NAMALWA (cell line): ENCODE measurements at places on chromosomes 11 and 22.
A peak's percentile ranks its signal among the peaks of the same experiment; 100 is the strongest.

DNA sequence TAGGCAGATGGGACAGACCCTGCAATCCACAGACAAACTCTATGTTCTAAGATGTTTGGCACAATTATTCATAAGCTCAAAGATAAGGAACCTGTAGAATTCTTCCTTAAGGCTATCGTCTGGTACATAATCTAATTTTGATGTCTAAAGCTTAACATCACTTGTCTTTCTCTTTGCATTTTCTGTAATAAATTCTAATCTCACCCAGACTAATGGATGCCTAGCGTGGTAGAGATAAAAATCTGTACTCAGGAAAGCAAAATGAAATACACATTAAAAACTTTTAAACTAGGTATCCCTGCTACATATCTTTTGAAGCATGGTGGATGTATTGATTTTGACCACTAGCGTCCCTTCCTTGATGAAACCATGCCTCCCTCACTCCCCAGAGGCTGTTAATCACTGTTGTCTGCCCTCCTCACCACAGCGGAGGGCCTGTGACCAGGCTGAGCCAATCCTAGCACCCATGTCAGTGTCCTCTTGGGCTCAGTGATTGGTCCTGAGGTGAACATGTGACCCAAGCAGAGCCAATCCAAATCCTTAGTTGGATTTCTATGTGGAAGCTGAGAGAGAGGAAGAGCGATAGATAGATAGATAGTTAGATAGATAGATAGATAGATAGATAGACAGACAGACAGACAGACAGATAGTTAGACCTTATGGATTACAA is 82.2 kb upstream of the GRK3 start:
- peak; percentile 27 for DNase-seq

- no peak for DNase-seq
Measured at GRCh38 chr11:122434786-122435185, 220.7 kb upstream of the UBASH3B start.

GRCh38 chr22:49999063-49999945 is 13.3 kb downstream of the IL17REL start:
- DNase-seq, result no peak

GRCh38 chr11:123521930-123522329 is 91.9 kb downstream of the GRAMD1B start:
- DNase-seq, result no peak

- DNase-seq, result no peak
Measured at GRCh38 chr22:44193535-44193891, 12.8 kb downstream of the PARVG start.

DNA sequence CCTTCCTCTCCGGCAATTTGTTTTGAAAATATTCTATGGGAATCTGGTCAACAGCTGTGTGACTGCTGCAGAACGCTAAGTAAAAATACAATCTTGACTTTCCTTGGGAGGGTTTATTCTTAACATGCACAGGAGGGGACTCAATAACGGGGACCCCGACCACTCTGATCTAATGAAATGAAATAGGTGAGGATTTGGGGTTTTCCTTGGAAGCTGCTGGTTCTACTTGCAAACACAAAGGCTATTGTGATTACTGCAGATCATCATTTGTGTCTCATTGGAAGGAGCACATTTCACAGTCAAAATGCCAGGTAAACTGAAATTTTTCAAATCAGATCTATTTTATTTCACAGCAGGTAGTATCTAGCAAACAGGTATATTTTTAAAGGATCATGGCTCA is 366.1 kb downstream of the SHANK2 start:
- no peak for DNase-seq

DNA sequence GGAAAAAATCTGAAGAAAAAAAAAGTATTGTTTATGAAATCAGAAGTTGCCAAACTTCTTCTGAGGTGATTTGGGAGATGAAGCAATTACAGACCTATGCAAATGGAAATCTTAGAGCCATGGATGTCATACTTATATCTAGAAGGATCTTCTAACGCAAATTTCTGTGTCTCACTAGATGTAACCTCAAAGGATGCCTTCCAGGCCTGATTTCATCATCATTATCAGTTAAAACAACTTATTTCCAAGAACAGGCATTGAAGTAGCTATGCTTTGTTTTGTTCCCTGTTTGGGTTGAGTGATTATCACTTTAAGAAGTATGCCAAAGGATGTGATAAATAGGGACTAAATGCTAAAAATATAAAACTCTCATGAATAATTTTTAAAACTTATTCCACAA is 43.9 kb upstream of the ANGPTL5 start:
- no peak for DNase-seq

DNA sequence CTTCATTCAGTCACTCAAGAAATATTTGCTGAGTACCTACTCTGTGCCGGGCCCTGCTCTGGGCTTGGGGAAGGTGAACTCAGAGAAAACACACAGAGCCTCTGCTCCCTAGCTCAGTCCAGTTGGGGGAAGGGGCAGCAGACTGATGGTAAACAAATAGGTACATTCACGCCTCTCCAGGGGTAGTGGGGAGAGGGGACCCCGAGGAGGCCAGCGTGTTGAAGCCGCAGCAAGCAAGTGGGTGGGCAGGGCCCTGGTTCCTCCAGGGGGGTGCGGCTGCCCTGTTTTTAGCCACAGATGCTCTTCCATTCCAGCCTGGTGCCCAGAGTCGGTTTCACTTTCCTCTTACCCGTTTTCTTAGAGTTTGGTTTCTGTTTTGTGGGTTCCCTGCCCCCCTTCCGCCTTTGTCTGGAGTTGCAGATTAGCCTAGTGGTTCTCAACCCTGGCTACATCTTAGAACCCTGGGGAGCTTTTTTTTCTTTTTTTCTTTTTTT is 8.7 kb downstream of the DRAP1 start:
- DNase-seq, result peak; percentile 85

DNA sequence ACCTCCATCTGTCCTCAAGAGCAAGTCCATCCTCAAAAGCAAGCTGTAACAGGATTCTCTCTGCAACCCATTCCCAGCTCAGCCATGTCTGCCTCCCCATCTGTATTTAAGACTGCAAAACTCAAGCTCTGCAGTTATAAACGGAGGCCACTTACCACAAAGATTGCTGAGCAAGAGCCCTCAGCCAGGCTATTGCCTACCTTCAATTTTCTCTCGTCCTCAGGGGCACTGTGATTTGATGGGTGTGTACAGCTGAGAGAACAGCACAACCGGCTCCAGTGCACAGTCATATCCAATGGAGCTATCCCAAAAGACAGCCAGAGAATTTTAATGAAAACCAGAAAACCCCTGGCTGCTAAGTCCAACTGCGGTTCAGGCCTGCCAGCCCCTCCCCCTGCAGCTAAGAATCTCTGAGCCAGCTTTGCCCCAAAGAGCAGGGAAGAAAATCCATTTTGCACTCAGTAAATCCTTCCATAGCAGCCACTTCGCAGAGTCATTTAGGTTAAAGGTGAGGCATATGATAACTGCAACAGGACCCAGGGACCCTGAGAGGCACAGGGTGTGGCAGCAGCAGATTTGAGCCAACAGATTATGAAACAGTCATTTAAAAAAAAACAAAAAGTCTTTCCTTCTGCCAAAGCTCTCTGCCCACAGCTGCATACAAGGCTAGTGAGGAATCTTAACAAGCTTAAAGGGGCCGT is 37.6 kb downstream of the RAB30 start:
- DNase-seq, result peak; percentile 21

DNA sequence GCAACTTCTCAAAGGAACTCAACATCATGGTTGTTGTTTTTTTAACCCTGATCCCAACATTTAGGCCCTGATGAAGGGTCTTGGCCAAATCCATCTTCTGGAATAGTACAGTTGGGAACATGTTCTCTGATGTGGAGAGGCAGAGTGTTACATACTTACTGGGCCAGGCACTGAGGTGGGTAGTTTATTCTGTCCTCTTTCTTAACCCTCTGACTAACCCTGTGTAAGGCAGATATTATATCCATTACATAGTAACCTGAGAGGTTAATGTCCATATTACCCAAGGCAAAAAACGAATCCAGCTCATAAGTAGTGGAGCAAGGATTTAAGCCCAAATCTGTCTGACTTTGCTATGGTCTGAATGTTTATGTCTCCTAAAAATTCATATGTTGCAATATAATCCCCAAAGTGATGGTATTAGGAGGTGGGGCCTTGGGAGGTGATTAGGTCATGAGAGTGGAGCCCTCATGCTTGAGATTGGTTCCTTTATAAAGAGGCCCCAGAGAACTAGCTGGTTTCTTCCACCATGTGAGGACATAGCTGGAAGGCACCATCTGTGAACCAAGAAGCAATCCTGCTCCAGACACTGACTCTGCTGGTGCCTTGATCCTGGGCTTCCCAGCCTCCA is 16.3 kb downstream of the PPFIBP2 start:
- no peak for DNase-seq

- DNase-seq, result no peak
Measured at GRCh38 chr22:48951836-48952235, 875.8 kb downstream of the BRD1 start.

- no peak for DNase-seq
Measured at GRCh38 chr11:11818529-11819121, 23.1 kb upstream of the USP47 start.

DNA sequence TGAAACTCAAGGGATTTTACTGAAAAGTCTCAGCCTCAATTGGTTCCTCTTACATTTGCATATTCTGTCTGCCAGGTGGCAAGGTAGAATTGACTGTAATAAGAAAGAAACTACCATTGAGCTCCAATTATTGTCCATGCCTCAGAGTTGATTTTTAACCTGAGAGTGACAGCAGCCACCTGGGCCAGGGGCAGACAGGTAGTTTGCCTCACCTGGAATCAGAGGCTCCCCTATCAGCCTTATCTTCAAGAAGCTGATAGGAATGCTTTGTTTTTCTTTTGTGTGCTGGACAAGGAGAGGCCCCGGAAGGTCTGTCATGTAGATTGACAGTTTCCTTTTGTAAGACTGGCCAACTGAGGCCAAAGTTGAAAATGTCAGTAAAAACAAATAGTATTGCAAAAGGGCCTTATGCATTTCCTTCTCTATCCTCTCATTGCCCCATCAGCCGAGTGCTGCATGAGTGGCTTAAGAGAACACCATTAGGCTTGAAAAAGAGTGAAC is 34.1 kb downstream of the CD44 start:
- DNase-seq, result no peak

DNA sequence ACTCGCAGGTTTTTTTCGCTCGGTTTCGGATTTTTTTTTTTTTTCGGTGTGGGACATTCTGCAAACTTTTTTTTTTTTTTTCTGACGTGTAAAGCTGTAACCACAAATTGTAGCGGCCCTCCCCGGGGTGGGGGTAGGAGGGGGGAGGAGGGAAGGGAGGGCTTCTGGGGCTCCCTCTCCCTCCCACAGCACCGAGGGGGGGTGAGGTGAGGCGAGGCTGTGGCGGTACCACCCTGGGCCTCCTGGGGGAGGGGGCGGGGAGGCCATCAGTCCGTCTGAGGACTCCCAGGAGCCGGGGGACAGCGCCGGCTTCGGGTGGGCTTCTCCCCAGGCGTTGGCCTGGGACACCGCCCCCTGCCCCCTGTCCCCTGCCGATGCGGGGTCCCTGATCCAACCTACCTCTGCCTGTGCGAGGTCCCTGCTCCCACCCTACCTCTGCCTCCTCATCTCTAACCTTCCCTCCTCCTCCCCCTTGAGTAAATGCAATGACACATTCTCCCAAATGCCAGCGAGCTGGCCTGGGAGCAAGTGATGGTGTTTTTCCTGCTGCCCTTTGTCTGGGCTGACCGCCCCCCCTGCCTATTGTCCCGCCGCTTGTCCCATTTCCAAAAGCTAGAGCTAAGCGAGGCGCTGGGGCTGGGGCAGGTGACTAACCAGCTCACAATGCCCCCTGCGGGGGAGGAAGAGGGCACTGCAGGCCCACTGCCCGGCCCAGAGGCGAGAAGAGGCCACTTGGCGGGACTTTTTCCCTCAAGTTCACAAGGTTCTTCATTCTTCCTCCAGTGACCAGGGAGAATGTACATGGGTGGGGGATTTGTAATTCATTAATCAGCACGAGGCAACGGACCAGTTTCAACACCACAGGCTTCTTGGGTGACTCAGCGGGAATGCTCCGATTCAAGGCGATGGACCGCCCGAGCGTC is 511 bp upstream of the CLCF1 start:
- DNase-seq, result peak; percentile 75

DNA sequence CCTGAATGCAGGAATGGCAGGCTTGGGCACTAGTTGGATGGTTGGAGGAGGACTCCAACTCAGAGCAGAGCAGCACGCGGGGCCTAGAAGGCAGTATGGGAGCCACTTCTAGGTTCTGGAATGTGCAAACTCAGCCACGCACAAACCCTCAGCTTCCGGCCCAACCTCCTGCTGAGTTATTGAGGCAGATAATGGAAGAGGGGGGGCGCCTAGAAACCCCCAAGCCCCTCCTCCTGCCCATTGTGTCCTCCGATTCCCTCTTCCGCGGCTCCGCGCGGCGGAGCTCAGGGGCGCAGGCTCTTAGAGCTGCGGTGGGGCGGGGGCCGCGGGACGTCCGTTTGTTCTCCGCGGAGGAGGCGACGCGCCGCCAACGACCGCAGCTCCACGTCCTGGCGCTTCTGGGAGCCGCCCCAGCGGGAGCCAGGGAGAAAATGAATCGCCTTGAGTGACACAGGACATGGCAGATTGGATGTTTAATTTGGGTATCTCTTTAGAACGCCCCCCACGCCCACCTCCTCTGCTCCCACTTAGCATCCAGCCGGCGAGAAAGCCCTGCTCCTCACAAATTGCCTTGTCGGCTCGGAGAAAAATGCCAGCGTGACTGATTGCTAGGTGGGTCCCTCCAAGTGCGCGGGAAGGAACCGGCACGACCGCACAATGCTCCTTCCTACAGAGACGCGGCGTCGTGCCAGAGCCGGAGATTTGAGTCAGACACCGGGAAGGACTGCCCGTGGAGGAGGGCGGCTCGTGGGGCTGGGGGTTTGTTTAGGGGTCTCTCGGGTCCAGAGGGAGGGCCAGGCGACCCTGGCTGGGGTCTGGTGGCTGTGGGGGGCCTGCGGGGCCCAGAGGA is 144.6 kb downstream of the NECTIN1 start:
- no peak for DNase-seq

DNA sequence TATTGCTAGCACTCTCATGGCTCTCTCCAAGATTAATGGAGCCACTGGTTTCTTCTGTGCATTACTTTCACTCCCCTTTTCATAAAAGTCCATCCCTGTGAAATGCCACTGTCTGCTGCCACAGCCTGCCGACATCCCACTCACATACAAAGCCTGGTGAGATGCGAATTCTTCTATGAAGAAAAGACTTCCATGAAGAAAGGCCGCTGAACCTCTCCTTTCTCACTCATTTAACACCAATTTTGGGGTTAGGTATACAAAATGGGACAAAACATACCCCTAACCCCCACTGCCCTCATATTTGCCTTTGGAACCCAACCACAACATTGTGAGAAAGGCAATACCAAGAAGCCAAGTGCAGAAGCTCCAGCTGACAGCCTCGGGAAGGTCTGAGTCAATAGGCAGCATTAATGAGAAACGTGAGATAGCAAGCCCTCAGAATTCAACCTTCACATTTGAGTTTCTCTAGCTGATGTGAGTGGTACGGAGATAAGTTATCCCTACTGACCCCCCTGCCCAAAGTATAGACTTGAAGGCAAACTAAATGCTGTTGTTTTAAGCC is 156.4 kb downstream of the ATG16L2 start:
- no peak for DNase-seq

- DNase-seq, result no peak
Measured at GRCh38 chr11:111391328-111392124, 12.5 kb upstream of the POU2AF1 start.

GRCh38 chr22:22770280-22770871 is 117.2 kb upstream of the IGLL5 start:
- DNase-seq, result peak; percentile 50
